ENCODE measurements at places on chromosomes 2 and 18.

DNA sequence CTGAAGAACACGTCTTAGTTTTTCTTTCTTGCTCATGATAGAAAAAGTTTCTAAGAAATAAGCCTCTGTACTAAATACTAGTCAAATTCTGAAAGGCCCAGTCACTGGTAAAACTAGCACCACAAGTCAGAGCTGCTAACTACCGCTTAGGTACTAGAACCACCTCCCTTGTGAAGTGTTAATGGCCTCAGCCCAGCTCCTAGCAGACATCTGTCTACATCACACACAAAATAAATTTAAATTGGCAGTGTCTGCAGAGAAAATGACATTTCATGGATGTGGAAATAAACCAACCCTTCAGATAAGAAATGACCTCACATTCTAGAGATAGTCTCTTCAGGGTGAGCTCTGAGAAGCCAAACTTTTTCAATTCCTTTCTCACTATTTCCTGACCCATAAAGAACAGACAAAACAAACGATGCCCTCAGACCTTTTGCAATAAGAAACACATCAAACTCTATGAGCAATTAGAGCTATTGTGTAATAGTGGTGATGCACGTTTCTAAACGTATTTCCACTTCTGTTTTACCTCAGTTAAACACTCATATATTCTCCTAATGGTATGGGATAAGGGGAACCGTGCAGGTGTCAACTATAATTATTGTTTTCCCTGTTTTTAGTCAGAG is 70.3 kb upstream of the DSG1 start:
- no peak for DNase-seq

- DNase-seq = no peak
Observed at GRCh38 chr2:184004289-184004947, 593.9 kb upstream of the ZNF804A start.

DNA sequence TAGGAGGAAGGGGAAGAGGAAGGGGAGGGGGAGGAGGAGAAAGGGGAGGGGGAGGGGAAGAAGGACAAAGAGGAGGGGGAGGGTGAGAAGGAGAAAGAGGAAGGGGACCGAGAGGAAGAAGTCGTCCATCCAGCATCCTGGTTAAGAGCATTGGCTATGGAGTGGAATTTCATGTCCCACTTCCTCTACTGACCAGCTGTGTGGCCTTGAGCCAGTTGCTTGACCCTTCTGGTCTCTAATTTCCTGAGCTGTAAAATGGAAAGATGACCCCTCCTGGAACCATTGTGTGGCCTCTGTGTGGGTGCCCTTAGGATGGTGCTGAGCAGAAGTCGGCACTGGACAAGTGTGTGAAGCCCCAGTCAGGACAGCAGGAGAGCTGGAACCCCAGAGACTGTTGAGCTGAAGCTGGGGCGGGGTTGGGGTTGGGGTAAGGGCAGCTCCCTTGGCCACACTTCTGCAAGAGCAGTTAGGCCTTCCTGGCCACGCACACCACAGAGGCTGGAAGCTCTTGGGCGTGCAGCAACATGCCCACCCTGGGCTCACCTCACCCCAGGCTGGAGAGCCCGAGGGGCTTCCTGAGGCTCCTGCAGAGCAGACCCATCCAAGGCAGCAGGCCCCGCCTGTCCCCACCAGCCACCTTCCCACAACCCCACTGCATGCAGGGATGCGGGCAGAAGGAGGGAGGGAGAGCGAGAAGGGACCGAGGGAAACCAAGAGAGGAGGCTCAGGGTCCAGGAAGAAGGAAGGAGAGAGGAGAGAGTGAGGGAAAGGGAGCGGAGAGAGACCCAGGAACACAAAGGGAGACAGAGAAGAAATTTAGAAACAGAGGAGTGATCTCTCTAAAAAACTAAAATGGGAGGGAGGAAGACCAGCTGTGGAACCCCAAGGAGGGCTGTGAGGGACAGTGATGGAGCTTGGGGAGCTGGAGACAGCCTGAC is 16.2 kb downstream of the ADRA2B start:
- no peak for DNase-seq

DNA sequence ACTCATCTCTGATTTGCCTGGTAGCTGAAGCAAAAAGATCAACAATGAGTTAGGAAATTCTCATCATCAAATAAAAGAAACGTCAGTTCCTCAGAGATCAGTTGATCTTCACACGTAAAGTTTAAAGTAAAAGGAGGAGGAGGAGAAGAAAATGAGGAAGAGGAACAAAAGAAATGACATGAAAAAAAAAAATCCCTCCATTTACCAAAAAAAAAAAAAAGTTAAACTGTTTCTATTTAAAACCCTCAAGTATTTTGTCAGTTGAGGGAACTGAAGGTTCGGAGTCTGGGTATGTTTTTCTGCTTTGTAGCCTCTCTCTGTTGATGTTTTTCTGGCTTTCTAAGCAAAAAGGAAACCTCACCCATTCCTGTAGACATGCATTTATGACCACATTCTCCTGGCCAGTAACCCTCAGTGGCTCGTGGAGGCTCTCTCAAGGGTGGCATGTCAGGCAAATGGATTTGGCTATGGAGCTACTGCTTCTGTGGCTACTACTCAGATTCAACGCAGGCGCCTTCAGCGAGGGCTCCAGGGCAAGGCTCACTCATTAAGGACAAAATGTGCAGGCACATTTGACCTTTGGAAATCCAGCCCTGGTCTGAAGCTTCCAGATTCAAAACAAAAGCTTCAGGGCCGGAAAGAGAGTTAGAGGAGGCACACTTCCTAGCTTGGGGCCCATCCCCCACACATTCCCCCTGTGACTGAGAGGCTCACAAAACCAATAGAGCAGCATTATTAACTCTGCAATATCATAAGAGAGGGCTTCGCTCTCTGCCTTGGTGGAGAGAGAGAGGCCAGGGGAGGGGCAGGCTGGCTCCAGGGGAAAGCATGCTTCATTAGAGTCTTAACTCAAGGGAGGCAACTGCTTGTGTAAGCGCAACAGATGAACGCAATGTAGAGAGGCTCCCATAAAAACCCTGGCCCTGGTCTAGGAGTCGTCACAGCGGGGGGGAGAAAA is 22.3 kb downstream of the KLF7 start:
- DNase-seq = no peak

DNA sequence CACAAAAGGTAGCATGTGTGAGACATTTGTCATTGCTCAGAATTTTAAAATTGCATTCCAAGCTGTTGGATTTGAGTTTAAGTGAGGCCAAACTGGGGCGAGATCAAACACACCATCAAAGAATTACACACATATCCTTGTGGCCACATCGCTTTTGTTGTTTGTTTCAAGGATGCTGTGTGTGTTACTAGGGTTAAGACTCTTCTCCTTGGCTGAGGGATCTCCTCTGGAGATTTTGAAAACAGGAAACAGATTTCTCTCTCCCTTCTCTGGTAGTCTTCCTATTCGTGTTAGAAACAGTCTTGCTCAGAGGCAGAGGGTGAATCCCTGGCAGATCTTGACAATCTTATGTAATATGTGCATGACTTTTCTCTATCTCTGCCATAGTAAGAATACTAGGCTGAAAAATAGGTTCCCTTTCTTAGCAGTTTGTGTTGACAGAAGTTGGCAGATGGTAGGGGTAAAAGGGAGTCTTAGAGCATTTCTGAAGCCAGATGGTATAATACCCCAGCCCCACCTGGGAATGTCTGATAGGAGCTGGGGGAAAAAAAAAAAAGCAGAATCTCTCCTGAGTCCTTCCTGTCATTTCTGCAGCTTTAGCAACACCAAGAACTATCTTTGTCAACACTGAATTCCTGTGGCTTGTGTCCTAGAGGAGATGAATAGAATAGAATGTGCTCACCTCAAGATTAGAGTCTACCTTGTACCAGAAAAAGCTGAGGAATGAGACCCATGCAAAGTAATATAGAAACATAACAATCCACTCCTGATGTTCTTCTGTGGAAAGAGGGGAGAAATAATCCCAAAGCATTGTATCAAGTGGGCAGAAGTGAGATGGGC is 101.8 kb downstream of the XRCC5 start:
- no peak for DNase-seq

- no peak for DNase-seq
Observed at GRCh38 chr2:129862668-129863067, 116.8 kb upstream of the RAB6C start.

DNA sequence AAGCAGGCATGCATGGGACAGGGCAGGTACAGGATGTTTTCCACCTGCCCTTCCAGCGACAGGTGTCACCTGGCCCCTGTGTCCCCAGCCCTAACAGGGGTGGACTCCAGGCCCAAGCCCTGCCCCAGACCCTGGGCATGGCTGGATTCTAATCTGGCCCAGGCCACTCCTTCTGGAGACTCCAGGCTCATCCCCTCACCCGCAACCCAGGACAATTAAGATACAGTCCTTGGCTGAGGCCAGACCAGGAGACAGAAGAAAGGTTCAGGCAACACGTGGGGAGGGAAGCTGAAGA is 9.5 kb downstream of the BIN1 start:
- no peak for DNase-seq

- no peak for DNase-seq
Observed at GRCh38 chr2:112239862-112240261, 15.0 kb downstream of the ZC3H8 start.
